HT-29 (cell line): ENCODE measurements at places on chromosomes 2 and 18. TPM values are rescaled to one million over a fixed set of nuclear protein-coding genes. Genes with fewer than 3 reads are reported as not detected.

FAM117B gene
- 6.5 and 9.9 TPM in 2 replicates for total RNA-seq

SERPINB3 gene
- not detected in 2 replicates for total RNA-seq

HS1BP3 gene
- total RNA-seq: 22.6 and 23.0 TPM in 2 replicates

VWC2L gene
- total RNA-seq: not detected in 2 replicates

SP3 gene
- total RNA-seq: 102 and 104 TPM in 2 replicates

BCL11A gene
- total RNA-seq: not detected in 2 replicates

MCFD2 gene
- 92.6 and 110 TPM in 2 replicates for total RNA-seq

TTLL4 gene
- 22.8 and 33.3 TPM in 2 replicates for total RNA-seq

RIOK3 gene
- 13.5 and 14.2 TPM in 2 replicates for total RNA-seq

ZFP36L2 gene
- 19.4 and 20.5 TPM in 2 replicates for total RNA-seq

RAX gene
- total RNA-seq: not detected in 2 replicates

CSRNP3 gene
- total RNA-seq: 0.08 and 0.10 TPM in 2 replicates

ZC3H6 gene
- 0.50 and 1.2 TPM in 2 replicates for total RNA-seq

RESP18 gene
- total RNA-seq: not detected in 2 replicates

VIL1 gene
- 230 and 247 TPM in 2 replicates for total RNA-seq

GPR75 gene
- total RNA-seq: 1.0 and 1.4 TPM in 2 replicates

CCDC85A gene
- 0.10 TPM in 1 of 2 replicates, not detected in the other for total RNA-seq

CD302 gene
- 1.8 and 2.0 TPM in 2 replicates for total RNA-seq

ITGB6 gene
- total RNA-seq: 14.3 and 14.8 TPM in 2 replicates

BMP10 gene
- total RNA-seq: not detected in 2 replicates

CLIP4 gene
- 9.1 and 11.3 TPM in 2 replicates for total RNA-seq

COL4A4 gene
- total RNA-seq: not detected in 2 replicates

CAPG gene
- 460 and 472 TPM in 2 replicates for total RNA-seq
